ENCODE measurements at places on chromosomes 5 and 9.

- no peak for DNase-seq
Observed at GRCh38 chr5:102889033-102889432, 133.9 kb downstream of the PAM start.

DNA sequence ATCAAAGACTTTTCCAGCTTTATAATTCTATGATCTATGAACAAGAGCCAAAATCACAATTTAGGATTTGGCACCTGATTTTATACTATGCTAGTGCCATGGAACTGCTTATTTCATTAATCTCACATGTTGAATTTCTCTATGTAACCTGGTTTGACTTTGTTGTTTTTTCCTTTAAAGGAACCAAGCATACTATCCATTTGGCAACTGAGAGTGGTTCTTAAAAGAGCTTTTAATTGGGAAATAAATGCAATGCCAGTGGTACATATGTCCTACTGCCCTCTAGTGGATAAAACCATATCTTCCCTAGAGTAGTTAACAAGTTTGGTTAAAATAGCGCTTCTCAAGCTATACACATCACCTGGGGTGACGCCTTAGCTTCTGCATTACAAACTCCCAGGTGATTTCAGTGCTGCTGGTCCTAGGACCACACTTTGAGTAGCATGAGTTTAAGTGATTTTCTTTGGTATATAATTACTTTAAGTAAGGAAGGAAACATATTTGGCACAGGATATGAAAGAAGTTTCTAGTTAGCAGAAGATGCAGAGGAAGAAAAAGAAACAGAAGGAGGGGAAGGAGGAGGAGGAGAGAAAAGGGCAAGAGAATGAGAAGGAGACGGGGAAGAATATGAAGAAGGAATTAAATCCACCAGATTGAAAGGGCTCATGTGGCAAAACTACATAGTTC is 56.8 kb downstream of the FGF10 start:
- peak; percentile 71 for DNase-seq

DNA sequence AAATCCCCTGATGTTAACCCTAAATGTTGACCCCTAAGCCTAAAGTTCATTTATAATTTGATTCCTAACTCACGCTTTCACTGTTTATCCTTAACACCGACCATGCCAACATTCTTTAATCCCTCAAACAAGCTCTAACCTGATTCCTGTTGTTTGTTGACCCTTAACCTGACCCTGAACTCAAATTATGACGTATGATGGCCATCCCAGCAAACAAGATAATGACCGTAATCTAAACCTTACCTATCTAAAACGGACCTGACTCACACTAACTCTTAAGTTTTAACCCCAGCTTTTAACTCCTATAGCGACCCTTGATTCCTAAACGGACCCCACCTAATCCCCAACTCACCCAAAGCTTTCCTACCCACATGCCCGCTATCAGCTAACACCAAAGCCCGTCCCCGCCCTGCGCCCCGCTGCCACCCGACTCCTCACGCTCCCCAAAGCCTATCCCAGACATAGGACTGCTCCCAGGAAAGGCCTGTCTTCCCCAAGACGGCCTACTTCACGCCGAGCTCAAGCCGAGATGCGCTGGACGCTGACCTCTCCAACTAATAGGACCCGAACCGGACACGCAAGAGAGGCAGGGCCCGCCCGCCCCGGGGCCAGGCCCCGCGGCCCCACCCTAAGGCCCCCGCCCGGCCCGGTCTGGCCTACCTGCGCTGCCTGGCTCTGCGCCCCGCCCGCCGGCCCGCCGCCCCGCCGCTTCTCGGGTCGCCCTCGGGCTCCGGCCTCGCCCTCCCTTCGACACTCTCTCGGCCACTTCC is 395 bp downstream of the TLN1 start:
- DNase-seq: peak; percentile 74

DNA sequence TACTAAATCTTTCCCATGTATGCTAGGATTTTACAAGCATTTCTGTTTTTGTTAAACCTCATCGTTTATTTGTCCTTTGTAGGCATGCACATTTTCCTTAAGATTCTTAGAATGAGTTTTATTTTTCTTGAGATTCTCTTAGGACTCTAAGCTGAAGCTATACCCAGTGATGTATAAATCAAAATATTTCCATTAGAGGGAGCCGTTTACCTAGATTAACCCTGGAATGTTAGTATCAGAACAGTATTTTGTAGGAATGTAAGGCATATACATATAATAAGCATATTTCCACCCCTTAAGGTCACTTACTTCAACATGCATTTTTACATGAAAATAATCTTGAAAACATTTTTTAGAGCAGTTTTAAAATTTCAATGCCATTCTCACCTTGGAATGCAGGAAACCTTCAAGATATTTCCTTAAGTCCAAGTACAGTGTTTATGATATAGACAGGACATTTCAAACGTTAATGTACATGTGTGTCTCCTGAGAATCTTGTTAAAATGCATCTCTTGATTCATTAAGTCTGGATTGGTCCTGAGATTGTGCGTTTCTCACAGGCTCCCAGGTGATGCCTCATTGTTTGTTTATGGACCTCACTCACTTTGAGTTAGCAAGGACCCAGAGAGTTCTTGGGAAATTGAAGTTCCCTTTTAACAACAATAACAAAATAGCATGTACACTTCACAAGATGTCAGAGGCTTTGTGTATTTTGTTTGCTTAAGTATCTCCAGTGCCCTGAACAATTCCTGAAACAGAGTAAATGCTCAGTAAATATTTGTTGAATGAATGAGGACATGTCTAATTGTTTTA is 34.9 kb upstream of the FCHO2 start:
- peak; percentile 78 for DNase-seq

GRCh38 chr5:136065588-136065987 is 36.8 kb downstream of the TGFBI start:
- DNase-seq: no peak

DNA sequence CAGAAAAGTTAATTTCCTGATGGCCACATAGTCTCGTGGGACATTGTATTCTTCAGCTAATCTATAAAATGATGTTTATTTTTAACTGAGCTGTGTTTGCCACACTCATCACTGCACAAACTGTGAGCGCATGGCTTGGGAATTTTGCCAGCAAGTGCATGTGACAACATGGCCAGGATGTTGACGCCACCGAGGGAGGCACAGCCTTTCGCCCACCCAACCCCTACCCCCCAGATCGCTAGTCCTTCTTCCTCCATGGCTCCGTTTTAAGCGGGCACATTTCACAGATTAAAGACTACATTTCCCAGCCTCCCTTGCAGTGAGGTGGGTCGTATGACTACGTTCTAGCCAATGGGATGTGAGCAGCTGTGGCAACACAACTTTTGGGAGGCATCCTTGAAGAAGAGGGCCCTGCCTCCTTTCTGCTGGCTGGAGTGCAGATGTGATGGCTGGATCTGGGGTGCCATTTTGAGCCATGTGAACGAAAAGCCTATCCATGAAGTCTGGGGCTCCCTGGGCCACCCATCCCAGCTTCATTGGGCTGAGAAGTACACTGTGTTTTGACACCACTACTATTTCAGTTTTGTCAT is 7.9 kb downstream of the NRARP start:
- peak; percentile 84 for DNase-seq

DNA sequence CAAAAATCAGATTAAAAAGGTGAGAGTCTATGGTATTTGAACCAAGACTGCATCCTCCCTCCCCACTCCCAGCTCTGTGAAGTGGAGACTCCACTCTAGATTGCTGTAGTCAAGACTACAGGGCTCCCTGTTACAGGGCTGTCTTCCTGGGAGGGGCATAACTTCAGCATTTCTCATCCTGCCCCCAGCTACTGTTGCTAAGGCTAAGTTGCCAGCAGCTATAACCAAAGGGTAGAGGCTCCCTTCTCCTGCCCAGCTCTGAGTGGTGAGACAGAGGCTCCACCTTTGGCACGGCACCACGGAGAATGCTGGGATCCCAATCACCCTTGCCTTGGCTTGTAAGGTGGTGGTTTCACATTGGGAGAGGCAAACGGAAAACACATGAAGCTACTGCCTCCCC is 39.2 kb upstream of the GCNT4 start:
- no peak for DNase-seq

- no peak for DNase-seq
Observed at GRCh38 chr9:19431361-19432171, 22.8 kb downstream of the ACER2 start.

GRCh38 chr5:178245389-178245788 is 12.8 kb upstream of the PHYKPL start:
- no peak for DNase-seq

DNA sequence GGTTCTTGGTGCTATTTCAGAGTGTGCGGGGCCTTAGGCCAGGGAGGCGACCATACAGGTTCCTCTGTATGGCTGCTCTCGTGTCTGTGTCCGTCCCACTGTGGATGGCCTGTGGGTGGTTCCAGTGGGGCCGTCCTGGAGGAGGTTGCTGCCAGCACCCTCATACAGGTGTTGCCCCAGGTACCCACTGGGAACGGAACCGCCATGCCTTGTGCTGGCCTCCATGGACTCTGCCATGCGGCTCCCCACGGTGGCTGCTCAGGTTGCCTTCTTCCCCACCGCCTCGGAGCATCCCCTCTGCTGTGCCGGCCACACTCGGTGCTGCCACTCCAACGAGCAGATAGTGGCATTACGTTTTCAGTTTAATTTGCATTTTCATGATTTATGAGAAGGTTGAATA is 129.3 kb upstream of the CACNA1B start:
- no peak for DNase-seq

DNA sequence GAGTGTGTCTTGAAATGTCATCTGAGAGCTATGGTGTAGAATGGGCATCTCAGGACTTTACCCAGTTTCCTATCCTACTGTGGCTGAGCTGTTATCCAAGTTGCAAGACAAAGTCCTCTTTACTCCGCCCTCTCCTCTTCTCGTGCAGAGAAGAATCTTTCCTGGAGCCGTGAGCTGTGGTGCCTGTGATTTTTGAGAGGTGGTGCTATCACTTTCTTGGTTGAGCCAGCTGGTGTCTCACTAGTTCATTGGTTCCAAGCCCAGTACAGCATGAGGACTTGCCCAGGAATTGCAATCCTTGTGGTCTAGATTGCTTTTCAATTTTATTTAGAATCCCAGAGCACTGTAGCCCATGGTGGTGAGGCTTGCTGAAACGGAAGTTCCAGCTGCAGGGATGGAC is 2300.3 kb downstream of the MAT2B start:
- no peak for DNase-seq

- DNase-seq: peak; percentile 54
Observed at GRCh38 chr9:131708226-131709002, 31.5 kb downstream of the RAPGEF1 start.

GRCh38 chr5:164336906-164337305 is 831.5 kb downstream of the MAT2B start:
- no peak for DNase-seq

DNA sequence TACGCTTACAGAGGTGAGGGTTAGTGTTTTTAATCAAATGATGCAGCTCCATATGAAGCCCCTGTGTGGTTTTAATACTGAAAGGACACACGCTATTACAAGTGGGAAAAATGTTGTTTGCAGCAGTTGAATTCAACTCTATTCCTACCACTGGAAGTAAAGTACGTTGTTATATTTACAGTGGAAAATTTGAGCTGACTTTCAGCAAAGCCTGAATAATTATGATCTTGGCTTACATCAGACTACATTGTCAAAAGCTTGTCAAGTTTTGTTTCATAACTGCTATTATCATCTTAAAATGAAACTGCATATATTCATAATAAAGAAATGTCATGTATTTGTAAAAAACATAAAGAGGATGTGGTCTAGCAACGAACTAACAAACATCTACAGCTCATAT is 818.5 kb downstream of the SEMA5A start:
- DNase-seq: no peak

DNA sequence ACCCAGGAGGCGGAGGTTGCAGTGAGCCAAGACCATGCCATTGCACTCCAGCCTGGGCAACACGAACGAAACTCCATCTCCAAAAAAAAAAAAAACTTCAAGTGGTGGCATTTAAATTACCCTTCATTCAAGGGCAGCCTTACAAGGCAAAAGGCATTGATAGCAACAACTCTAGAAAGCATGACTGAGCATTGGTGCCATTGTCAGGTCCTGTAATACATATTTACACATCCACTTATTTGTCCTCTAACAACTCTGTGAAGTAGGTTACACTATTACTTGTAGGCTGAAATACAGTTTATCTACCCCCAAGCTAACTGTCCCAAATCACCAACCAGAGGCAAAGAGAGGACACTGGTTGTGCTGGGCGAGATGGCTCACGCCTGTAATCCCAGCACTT is 52.7 kb upstream of the LARP1 start:
- no peak for DNase-seq

- DNase-seq: no peak
Observed at GRCh38 chr5:58458141-58458742, 1.6 kb downstream of the PLK2 start.

GRCh38 chr5:172417983-172418630 is 36.2 kb downstream of the SH3PXD2B start:
- no peak for DNase-seq

- no peak for DNase-seq
Observed at GRCh38 chr5:178536541-178537466, 53.4 kb downstream of the COL23A1 start.

GRCh38 chr5:107874795-107875194 is 204.1 kb upstream of the EFNA5 start:
- DNase-seq: no peak

DNA sequence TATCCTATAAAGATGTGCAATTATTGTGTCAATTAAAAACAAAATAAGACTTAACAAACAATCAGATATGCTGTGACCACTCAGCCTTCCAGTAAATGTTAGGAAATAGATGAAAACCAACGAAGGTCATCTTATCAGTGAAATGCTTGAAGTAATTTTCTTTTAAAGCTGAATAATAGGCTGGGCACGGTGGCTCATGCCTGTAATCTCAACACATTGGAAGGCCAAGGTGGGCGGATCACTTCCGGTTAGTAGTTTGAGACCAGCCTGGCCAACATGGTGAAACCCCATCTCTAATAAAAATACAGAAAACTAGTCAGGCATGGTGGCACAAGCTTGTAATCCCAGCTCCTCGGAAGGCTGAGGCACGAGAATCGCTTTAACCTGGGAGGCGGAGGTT is 31.2 kb downstream of the NLN start:
- DNase-seq: no peak

- no peak for DNase-seq
Observed at GRCh38 chr9:84447305-84447704, 106.7 kb upstream of the SLC28A3 start.

GRCh38 chr5:178094345-178094744 is 19.0 kb upstream of the N4BP3 start:
- no peak for DNase-seq

- DNase-seq: no peak
Observed at GRCh38 chr5:6439588-6440550, 8.8 kb upstream of the UBE2QL1 start.

GRCh38 chr5:142358121-142358520 is 33.3 kb upstream of the SPRY4 start:
- no peak for DNase-seq

- no peak for DNase-seq
Observed at GRCh38 chr5:116900793-116901192, 326.2 kb upstream of the SEMA6A start.

Data from hematopoietic multipotent progenitor cell treated with erythropoietin and hydrocortisone succinate and interleukin-3 and kit ligand, for 6 days (in vitro differentiated cells).